ENCODE measurements at places on chromosomes 2 and 18. TPM values are rescaled to one million over a fixed set of nuclear protein-coding genes. Genes with fewer than 3 reads are reported as not detected.

CCDC88A gene
- 65.5 TPM for polyA plus RNA-seq

KLHL29 gene
- 8.5 TPM for polyA plus RNA-seq

DLX2 gene
- 0.08 TPM for polyA plus RNA-seq

MYCN gene
- 6.2 TPM for polyA plus RNA-seq

ALK gene
- 0.09 TPM for polyA plus RNA-seq

TNFRSF11A gene
- polyA plus RNA-seq: 3.3 TPM

FSHR gene
- 0.34 TPM for polyA plus RNA-seq

BUB1 gene
- polyA plus RNA-seq: 14.5 TPM

REG1A gene
- not detected for polyA plus RNA-seq

LBX2 gene
- 1.5 TPM for polyA plus RNA-seq

KIF5C gene
- not detected for polyA plus RNA-seq

KCNG3 gene
- 0.06 TPM for polyA plus RNA-seq

SETBP1 gene
- 18.1 TPM for polyA plus RNA-seq

CPO gene
- not detected for polyA plus RNA-seq

PIEZO2 gene
- 20.7 TPM for polyA plus RNA-seq

MYOM1 gene
- 243 TPM for polyA plus RNA-seq

CYP27A1 gene
- polyA plus RNA-seq: 16.4 TPM

ADD2 gene
- 2.1 TPM for polyA plus RNA-seq

CASP8 gene
- 23.5 TPM for polyA plus RNA-seq

KLHL41 gene
- polyA plus RNA-seq: 1,120 TPM

POTEJ gene
- polyA plus RNA-seq: not detected

MALL gene
- polyA plus RNA-seq: 8.4 TPM

IL1RL2 gene
- 0.19 TPM for polyA plus RNA-seq

WDR35 gene
- 8.7 TPM for polyA plus RNA-seq

GLB1L gene
- 5.0 TPM for polyA plus RNA-seq

ATF2 gene
- polyA plus RNA-seq: 37.2 TPM

OTX1 gene
- polyA plus RNA-seq: not detected

ADAM23 gene
- 18.3 TPM for polyA plus RNA-seq

UGT1A10 gene
- polyA plus RNA-seq: not detected

C2orf80 gene
- polyA plus RNA-seq: not detected

PLGLB1 gene
- polyA plus RNA-seq: not detected

ST3GAL5 gene
- polyA plus RNA-seq: 33.4 TPM

FBXO36 gene
- not detected for polyA plus RNA-seq

METAP1D gene
- polyA plus RNA-seq: 31.3 TPM

INHBB gene
- polyA plus RNA-seq: 0.96 TPM

UPP2 gene
- not detected for polyA plus RNA-seq

THSD7B gene
- 0.75 TPM for polyA plus RNA-seq

RIT2 gene
- polyA plus RNA-seq: not detected

CNRIP1 gene
- 33.4 TPM for polyA plus RNA-seq

B3GNT7 gene
- polyA plus RNA-seq: 0.28 TPM

TPO gene
- polyA plus RNA-seq: 0.30 TPM

ANKMY1 gene
- 8.2 TPM for polyA plus RNA-seq

SCG2 gene
- polyA plus RNA-seq: 0.07 TPM

SLC4A5 gene
- polyA plus RNA-seq: 1.4 TPM

RASGRP3 gene
- polyA plus RNA-seq: 18.1 TPM

Measured in muscle of arm (tissue), 14 donors.